ENCODE measurements at places on chromosomes 1 and 21.

DNA sequence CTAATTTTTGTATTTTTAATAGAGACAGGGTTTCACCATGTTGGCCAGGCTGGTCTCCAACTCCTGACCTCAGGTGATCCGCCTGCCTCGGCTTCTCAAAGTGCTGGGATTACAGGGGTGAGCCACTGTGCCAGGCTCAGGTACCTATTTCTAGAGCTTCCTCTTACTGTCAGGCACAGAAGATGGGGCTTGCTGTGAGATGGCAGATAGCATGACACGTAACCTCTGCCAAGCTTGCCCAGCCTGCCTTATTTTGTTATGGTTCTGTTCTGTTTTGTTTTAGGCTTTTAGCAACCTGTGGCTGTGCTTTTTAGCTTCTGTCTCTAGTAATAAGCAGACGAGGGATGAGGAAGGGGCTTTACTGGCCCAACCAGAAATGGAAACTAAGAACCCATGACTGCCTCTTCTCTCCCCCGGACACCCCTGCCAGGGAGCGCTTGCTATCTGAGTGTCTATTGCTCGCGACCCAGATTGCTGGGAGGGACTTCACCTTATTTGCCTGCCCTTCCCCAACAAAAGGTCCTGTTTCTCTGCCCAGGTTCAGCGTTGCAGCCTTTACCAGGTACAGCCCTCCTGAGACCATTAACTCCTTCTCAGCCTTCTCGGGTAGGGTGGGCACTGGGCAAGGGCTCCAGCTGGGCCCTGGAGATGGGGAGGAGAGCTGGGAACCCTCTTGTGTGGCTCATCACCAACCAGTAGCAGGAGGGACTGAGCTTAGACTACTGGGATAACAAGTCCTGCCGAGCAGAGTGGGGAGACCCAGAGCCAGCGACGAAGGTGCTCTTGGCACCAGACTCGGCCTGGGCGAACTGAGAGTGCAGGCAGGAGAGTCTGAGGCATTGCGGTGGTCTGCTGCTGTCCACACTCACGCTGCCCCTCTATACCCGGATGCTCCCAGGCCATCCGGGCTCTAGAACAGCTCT lies 13.5 kb upstream of the LGR6 start:
- no peak for DNase-seq

- DNase-seq: no peak
These were observed 35.6 kb downstream of the CAMSAP2 start for GRCh38 chr1:200774311-200774710.

DNA sequence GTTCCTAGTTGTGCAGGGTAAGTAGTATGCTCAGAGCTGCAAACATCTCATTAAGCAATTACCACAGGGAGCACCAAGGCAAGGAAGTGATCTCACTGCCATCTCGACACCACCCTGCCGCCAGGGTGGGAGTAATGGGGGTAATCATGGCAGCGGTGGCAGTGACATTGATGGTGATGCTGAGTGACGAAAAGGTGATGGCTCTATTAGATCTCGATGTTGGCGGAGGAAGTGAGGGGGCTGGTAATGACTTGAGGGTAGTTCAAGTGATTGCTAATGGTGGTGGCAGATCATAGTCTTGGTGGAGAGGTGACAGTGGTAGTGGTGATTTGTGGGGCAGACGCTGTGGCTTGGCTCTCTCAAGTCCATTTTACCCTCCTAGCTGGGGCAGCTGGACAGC lies 25.4 kb upstream of the TENT5B start:
- DNase-seq: no peak

DNA sequence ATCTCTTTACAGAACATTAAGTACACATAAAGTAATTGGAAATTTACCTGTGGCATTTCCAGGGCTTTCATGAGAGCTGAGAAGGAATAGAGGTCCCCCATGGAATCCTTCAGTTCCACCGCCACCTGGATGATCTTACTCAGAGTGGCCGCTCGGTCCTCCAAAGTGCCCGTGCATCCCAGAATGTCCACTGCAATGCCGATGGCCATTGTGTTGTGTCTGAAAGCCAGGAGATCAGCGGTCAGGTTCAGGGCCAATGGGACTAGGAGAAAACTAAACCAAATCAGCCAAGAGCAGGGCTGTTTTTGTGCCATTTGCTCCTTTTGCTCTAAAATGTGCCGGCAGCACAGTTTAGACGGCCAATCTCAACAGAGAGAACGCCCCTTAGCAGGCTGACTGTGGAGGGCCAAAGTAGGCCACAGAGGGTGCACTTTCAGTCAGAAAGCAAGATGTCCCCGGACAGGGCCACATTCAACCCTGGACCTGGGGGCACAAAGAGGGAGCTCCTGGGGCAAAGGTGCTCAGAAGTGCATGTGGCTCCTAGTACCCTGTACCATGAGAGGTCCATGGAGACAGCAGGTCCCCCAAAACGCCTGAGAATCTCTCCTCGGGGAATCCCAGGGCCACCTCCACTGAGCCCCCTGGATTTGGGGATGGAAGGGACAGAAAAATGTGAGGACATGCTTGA lies 109.9 kb downstream of the BCAR3 start:
- no peak for DNase-seq

GRCh38 chr1:45752441-45753052 lies 2.1 kb upstream of the IPP start:
- DNase-seq: no peak

GRCh38 chr1:5724847-5725246 lies 267.4 kb downstream of the NPHP4 start:
- DNase-seq: no peak

DNA sequence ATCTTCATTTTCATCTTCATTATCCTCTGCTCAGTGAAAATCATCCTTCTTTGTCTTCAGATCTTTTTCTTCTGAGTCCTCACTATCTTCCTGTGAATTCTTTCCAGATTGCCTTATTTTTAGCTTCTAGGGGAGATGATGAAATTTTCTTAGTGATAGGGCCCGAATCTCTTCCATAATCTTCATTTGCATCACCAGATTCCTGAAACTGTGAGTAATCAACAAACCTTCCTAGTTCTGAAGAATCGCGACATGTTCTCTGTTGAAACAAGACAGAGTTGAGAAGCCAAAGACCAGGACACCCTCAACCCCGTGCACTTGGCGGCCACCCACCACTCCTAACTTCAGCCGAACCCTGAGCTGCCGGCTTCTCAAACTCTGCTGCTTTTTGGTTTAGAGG lies 92.8 kb upstream of the CDC42BPA start:
- no peak for DNase-seq

- DNase-seq: no peak
These were observed 11.1 kb downstream of the TNNI3K start for GRCh38 chr1:74246315-74246714.

- DNase-seq: peak; percentile 72
These were observed 6.0 kb downstream of the S100B start for GRCh38 chr21:46598581-46599572.

DNA sequence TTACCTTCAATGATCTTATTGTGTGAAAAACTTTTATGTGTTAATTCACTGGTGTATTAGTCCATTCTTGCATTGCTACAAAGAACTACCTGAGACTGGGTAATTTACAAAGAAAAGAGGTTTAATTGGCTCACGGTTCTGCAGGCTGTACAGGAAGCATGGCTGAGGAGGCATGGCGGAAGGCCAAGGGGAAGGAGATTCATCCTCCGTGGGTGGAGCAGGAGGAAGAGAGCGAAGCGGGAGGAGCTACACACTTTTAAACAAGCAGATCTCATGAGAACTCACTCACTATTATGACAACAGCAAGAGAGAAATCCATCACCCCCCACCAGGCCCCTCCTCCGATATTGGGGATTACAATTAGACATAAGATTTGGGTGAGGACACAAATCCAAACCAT lies 44.2 kb upstream of the RGS7 start:
- DNase-seq: no peak

DNA sequence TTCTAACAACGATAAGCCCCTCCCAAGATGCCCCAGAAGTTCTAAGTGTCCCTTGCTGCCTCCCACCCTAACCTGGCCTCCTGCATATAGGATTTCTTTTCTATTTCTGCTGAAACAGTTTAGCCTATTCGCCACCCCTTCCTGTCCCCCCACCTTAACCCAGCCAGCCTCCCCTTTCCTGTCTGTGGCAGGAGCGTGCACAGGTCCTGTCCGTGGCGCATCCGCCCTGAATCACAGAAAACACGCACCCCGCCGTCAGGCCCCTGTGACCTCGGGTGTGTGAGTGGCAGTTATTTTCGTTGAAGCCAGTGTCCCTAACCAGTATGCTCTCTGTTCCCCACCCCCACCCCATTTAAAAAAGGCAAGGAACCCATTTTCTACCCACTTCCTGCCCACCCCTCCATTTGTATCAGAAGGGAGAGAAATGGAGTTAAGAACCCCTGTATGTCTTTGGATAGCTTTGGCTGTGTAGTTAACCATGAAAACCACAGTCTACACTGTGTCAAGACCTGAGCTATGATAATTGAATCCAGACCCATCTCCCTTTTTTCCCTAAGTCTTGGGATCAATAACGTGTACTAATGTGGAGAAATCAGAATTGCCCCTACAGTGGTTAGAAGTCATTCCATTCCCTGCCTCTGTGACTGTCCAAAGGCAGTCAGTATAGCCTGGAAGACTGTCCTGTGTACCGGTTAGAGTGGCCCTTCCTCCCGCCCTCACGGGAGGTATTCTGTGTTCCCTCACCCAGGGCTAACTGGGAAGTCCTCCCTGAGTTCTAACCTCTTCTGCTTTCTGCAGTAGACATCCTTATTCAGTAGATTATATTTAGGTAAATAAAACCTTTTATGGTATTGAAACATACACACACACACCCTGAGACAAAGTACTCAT lies 1.8 kb downstream of the PLEKHO1 start:
- DNase-seq: no peak

- DNase-seq: no peak
These were observed 46.1 kb upstream of the FMO2 start for GRCh38 chr1:171138980-171139379.

GRCh38 chr1:205217418-205217817 lies 5.9 kb upstream of the DSTYK start:
- DNase-seq: no peak

- no peak for DNase-seq
These were observed 22.1 kb upstream of the IGSF21 start for GRCh38 chr1:18085387-18086074.

DNA sequence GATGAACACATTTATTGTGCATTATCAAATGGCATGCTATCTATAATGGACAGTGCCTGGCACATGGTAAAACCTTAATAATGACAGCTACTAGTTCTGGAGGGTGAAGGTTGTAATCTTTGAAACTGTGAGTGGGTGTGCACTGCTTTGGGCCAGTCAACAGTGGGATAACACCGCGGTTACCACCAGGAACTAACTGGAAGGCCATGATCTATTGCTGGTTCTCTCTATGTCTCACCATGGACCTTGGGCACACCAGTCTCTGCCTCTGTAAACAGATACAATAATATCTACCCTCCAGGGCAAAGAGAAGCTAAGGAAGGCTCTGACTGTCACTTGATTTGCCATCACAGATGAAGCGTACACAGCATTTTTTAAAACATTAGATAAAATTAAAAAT lies 198.6 kb upstream of the ESRRG start:
- DNase-seq: no peak

DNA sequence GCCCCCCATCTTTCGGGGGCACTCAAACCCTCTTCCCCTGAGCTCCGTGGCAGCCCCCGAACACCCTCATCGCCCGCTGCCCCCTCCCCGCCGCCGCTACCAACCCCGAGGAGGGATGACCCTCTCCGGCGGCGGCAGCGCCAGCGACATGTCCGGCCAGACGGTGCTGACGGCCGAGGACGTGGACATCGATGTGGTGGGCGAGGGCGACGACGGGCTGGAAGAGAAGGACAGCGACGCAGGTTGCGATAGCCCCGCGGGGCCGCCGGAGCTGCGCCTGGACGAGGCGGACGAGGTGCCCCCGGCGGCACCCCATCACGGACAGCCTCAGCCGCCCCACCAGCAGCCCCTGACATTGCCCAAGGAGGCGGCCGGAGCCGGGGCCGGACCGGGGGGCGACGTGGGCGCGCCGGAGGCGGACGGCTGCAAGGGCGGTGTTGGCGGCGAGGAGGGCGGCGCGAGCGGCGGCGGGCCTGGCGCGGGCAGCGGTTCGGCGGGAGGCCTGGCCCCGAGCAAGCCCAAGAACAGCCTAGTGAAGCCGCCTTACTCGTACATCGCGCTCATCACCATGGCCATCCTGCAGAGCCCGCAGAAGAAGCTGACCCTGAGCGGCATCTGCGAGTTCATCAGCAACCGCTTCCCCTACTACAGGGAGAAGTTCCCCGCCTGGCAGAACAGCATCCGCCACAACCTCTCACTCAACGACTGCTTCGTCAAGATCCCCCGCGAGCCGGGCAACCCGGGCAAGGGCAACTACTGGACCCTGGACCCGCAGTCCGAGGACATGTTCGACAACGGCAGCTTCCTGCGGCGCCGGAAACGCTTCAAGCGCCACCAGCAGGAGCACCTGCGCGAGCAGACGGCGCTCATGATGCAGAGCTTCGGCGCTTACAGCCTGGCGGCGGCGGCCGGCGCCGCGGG lies 837 bp downstream of the FOXD3 start:
- no peak for DNase-seq

DNA sequence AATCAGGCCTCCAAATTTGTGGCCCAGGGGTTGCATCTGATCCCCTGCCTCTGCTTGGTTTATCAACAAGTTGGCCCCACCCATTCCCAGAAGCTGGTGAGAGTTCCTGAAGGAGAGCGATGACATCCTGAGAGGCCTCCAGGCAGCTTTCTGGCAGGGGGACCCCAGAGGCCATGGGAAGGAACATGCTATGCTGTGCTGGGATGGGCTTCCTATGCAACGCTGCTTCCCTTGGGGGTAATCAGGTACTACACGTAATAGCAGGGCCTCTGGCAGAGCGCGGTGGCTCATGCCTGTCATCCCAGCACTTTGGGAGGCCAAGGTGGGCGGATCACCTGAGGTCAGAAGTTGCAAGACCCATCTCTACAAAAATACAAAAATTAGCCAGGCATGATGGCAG lies 8.4 kb upstream of the MTF1 start:
- DNase-seq: no peak

- no peak for DNase-seq
These were observed 222.3 kb upstream of the SGIP1 start for GRCh38 chr1:66311628-66312027.
